T1000 (cell line): ENCODE measurements at places on chromosomes 16 and 17.

GRCh38 chr17:60514053-60514452 lies 12.0 kb downstream of the APPBP2 start:
- no peak for DNase-seq

DNA sequence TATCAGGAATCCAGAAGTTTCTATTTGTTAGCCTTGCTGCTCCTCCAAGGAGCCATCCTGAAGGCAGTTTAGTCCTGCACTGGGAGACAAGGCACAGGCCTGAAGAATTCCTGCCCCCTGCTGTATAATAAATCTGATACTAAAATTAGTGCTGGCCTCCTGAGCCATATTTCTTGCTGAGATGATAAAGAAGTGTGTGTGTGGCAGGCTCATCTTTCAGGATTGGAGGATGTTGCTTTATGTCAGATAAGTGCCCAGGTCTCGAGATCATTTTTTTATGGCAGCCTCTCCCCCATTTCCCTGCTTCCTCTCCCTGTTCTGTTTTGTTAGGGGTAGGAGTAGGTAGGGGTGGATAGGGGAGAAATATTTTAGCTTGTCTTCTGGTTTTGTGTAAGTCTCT lies 26.0 kb downstream of the MSI2 start:
- DNase-seq, result no peak

DNA sequence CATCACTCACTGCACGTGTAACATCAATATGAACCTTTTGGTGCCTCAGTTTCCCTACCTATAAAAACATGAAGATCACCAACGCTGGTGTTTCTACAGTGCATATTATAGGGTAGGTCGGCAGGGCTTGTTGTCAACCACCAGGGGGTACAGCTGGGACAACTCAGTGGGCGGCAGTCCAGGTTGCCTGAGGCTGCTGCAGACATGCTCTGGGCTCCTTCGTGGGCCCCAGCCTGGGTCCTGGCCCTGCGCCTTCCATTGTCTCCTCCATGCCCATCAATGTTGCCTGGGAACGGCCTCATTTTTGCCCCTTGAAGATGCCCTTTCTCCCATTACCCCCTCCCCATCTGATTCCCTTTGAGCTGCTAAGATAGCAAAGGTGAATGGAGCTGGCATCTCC lies 89.8 kb downstream of the GSG1L start:
- no peak for DNase-seq

DNA sequence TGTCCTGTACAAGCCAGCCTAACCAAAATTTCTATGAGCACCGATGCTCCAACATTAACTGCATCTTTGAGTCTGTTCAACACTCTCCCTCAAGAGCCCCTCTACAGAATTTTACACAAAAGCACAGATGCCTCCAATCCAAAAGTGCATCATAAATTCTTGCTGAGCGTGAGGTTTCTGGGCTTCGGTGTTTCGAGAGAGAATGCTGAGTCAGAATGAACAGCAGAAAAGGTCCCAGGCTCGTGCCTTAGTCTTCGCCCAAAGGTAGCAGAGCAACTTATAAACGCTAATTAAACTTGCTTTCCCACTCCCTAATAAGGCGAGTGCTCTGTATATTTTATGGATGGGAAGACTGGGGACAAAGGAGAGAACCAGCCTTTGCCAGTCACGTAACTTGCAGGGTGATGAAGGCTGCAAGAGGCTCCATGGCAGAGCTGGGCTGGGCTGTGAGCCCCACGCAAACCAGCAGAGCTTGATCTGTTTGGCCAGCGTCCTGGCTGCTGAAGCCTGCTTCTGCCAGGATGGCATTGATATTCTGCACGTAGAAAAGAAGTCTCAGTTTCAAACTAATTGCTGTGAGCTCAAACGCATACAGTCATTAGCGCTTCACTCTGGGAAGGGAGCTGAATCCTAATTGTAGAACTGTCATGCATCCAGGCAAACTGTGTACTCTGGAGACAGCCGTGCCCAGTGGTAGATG lies 138.5 kb downstream of the DNAH9 start:
- DNase-seq, result no peak

DNA sequence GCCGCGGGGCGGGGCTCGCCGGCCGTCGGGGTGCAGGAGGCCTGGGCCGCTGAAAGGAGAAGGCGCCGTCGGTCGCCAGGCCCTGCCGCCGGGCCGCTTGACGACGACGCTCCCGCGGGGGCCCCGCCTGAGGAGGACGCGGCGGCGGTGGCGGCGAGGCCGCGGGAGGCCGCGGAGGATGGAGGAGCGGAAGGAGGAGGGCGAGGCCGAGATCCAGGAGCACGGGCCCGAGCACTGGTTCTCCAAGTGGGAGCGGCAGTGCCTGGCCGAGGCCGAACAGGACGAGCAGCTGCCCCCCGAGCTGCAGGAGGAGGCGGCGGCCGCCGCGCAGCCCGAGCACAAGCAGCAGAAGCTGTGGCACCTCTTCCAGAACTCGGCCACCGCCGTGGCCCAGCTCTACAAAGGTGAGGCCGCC lies 430 bp downstream of the HAPSTR1 start:
- no peak for DNase-seq

- no peak for DNase-seq
These were observed 909 bp upstream of the ARHGAP23 start for GRCh38 chr17:38427160-38427949.

DNA sequence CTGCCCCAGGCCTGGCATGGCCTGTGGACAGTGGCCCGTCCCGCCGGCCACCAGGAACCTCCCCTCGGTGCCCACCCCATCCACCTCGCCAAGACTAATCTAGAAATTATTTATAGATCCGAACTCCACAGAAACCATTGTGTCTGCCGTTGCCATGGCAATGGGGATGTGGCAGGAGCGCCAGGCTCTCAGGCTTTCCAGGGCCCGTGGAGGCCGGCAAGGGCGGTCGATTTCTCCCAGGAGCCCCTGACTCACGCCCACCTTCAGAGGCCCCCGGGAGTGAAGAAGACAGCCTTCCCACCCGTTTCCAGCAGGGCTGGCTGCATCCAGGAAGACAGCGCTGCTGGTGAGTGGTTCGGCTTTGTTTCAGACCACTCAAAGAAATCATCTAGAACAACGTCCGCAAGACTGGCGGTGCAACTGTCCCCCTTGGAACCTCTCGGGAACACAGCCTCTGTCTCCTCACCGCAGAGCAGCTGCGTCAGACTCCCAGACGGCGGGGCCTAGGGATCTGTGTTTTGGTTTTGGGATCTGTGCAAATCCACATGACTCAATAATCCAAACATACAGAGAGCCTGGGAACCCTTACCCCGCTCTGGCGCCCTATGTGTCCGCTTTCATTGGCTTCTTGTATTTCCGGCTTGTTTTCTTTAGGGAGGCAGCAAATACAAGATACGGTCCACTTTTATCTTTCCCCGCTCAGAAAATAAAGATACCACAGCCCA lies 48.5 kb upstream of the ZCCHC14 start:
- peak; percentile 45 for DNase-seq

GRCh38 chr17:55872374-55872773 lies 121.5 kb downstream of the PCTP start:
- no peak for DNase-seq

DNA sequence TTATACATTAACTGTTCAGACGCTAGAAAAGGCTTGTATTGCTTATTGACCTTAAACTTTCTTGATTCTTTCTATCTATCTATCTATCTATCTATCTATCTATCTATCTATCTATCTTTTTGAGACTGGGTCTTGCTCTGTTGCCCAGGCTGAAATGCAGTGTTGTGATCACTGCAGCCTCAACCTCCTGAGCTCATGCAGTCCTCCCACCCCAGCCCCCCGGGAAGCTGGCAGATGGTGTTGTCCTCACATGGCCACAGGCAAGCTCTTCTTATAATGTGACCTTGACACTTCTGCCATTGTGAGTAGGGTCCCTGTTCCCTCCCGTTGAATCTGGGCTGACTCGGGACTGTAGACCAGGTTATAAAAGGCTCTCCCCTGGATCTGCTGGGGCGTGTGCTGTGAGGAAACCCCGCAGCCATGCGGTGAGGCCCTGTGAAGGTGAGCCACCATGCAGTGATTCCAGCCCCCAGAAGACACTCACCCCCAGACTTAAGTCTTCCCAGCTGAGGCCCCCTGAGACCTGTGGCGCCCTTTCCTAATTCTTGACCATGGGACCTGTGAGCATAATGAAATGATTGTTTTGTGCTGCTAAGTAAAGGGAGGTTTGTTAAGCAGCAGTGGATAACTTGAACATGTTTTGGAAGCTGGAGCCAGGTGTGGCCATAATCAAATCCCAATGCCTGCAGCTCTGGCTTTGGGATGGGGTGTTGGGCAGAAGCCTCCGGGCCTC lies 54.3 kb downstream of the RPTOR start:
- no peak for DNase-seq

- no peak for DNase-seq
These were observed 60.0 kb upstream of the CDC42EP4 start for GRCh38 chr17:73371836-73372235.

DNA sequence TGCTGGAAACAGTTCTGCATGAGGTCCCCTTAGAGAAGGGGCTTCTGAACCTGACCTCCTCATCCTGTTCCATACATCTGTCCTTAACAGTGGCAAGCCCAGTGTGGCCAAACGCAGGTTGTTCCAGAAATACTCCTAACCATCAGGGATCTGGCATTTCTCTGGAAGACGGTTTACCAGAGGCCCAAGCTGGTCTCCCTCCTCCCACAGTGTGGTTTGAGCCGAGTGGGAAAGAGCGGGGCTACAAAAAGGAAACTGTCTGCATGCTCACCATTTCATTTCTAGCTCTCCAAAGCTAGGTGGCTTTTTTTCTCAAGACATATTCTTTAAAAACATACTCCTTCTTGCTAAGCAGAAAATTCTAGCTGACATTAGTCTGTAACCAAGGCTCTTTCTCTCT lies 6.0 kb downstream of the MXRA7 start:
- DNase-seq, result no peak

DNA sequence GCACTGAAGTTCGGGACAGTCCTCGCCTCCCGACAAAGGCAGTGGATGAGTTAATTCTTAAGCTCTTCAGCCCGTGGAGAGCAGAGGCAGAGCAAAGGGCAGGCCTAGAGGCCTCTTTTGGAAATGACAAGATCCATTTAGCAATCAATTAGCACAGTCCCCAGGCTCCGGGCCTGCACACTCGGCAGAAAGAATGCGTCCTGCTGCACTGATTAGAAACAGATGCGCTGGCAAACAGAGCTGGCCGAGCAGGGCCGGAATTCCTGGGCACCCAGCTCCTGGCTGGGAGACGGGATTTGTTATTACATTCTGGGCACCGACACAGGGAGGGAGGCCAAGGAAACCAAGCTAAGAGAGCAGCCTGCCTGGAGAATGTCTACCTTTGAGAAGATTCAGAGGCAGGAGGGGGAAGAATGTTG lies 162.9 kb downstream of the COPRS start:
- peak; percentile 77 for DNase-seq

DNA sequence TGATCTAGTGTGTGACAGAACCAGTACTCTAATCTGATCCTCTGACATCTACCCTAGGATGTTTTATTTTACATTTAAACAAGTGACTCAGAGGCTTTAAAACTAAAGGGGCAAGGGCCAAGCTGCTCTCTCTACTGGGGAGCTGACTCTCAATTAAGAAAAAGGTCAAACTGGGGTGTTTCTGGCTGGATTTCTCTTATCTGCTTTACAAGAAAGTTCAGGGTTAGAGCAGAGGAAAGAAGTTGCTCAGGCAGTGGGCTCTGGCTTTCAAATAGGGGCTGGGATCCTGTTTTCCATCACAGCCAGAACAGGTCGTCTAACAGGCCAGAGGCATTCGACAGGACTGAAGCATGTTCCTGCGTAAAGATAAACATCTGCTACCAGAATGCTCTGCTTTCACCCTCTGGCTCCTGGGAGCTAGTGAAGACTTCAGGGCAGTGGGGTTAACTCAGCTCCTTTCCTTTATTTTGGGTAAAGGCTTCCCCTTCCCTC lies 8.5 kb downstream of the MMP28 start:
- peak; percentile 11 for DNase-seq

- peak; percentile 82 for DNase-seq
These were observed 10.2 kb downstream of the LASP1 start for GRCh38 chr17:38879878-38880665.

DNA sequence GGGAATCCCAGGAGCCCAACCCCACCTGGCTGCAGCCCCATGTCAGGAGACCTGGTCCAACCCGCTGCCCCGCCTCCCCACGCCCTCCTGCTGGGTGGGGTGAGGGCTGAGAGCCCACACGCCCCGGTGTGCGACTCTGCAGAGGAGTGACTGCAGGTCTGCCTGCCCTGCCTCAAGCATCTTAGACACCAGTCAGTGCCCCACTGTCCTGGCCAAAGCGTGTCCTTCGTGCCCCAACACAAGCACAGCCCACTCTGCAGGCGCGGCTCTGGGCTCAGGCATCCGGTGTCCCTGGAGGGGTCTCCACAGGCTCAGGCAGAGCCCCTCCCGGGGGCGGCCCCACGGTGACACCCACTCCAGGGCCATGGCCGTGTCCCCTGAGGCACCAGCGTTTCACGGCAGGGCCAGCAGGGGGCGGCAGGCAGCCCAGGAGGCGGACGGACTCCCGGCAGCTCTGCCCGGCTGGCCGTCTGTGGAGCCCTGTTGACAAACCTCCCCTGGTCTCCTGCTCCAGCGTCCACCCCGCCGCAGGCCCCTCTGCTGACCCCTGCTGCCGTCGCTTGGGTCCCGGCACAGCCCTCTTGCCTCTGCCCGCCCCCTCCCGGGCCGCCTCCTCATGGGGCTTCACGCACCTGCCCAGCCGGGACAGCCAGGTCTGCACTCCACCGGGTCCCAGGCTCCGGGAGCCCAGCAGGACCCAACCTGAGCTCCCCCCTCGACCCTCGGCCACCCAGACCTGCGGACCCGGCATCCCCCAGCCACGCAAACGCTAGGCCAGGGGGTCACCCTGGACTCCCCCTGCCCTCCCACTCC lies 8.6 kb upstream of the UBE2I start:
- DNase-seq, result no peak

DNA sequence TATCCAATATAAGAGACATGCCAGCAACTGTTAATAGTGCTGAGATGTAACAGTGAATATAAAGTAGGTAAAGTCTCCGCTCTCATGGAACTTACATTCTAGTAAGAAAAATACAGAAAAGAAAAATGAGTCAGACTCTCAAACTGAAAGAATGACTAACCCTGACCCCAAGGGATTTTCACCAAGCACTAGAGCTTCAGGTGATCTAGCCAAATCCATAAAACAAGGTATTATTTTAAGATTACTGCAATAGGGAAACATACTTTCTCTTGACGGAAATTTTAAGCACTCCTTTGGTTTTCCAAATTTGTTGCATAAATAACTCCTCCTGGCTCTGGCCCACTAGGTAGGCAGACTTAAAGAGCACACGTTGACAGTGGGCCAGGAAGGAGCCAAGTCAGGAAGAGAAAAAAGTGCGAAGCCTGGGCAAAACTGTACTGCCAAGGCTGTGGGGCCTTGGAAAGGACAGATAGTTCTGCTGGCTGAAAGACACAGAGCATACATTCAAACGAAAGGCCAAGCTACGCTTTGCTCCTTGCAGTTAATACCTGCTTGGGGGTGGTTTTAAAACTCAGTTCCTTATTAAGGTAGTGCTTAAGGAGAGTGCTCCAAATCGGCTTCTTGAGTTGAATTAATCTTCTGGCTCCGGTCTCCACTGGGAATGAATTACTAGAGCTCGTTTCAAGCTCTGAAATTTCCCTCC lies 1.4 kb downstream of the GOT2 start:
- no peak for DNase-seq

DNA sequence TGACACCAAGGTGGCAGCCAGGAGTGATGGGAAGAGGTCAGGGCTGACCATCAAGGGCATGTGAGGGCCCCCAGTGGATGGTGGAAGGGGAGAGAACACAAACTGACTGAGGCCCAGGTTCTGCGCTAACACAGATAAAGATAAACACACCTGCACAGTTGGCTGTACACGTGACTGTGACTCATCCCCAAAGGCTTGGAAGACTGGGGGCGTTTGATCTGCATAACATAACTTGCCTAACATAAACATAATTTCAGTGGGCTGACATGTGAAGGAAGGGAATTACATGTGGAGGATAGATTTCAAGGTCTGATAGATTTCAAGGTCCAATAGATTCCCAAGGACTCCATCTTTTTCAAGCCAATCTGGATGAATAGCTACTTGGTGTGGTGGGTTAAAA lies 100.9 kb upstream of the TNRC6C start:
- no peak for DNase-seq
